ENCODE measurements at places on chromosomes 3 and 15.

- DNase-seq = no peak
These were observed 20.5 kb upstream of the ACTC1 start for GRCh38 chr15:34815836-34816235.

DNA sequence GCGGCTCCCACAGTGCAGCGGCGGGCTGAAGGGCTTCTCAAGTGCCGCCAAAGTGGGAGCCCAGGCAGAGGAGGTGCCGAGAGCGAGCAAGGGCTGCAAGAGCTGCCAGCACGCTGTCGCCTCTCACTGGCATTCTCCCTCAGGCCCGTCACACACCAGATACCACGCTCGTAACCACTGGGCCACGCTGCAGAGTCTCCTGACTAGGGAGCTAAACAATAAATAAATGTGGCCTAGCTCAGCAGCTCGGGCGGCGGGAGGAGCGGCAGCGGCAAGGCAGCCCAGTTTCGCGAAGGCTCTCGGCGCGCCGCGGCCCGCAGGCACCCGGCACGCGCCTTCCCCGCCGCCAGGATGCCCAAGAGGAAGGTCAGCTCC is 55.9 kb upstream of the FAM174B start:
- no peak for DNase-seq

GRCh38 chr3:159664006-159664405 is 324.6 kb upstream of the IL12A start:
- no peak for DNase-seq

- DNase-seq = no peak
These were observed 47.6 kb upstream of the ANP32A start for GRCh38 chr15:68868296-68868695.

DNA sequence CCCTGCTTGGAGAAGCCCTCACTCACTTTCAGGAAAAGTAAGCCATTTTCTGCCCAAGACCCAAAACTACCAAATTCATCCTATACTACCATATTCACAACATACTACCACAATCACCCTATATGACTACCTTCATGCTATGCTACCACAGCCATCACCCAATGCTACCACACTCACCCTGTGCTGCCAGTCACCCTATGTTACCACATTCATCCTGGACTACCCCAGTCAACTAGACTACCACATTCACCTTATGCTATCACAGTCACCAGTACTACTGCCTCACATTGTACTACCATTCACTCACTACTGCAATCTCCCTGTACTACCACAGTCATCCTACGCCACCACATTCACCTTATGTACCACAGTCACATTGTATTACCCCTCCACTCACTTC is 58.4 kb upstream of the CDV3 start:
- no peak for DNase-seq

- DNase-seq = no peak
These were observed 930.1 kb upstream of the NR2F2 start for GRCh38 chr15:95400428-95400827.

- DNase-seq = no peak
These were observed 66.1 kb downstream of the KLF15 start for GRCh38 chr3:126291061-126291460.

- peak; percentile 91 for DNase-seq
These were observed 112.6 kb upstream of the MB21D2 start for GRCh38 chr3:193030276-193030675.

GRCh38 chr3:11619461-11619860 is 24.3 kb downstream of the VGLL4 start:
- DNase-seq = no peak

- DNase-seq = no peak
These were observed 405.9 kb upstream of the ZNF385D start for GRCh38 chr3:22156868-22157267.

- no peak for DNase-seq
These were observed 46.3 kb upstream of the RBP1 start for GRCh38 chr3:139585820-139586219.

DNA sequence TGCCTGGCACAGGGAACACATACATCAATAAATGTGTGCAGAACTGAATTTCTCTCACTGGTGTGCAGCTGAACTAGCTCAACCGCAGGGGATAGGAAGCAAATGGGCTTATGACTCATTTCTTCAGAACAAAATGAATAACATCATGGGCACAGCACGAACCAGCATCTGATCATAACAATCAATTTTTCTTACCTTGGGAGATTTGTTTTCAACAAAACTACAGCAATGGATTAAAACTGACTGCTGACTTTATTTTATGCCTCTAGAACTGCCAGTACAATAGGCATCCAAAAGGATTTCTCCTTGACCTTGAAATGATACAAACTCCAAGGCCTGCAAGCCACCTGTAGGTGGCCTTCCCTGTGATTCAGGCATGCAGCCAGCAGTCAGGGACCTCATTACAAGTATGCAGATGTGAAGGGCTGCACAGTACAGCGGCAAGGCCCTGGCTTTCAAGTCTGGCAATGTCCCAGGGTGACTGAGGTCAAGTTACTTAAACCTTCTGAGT is 26.1 kb downstream of the TAMM41 start:
- DNase-seq = no peak

- no peak for DNase-seq
These were observed 459.3 kb upstream of the AGTR1 start for GRCh38 chr3:148238421-148238821.

- DNase-seq = no peak
These were observed at the start of gene CDV3 for GRCh38 chr3:133573629-133574194. TSS of gene CDV3 (plus strand) at chr3:133573686. CDS start at chr3:133574045, 359 bp downstream.

DNA sequence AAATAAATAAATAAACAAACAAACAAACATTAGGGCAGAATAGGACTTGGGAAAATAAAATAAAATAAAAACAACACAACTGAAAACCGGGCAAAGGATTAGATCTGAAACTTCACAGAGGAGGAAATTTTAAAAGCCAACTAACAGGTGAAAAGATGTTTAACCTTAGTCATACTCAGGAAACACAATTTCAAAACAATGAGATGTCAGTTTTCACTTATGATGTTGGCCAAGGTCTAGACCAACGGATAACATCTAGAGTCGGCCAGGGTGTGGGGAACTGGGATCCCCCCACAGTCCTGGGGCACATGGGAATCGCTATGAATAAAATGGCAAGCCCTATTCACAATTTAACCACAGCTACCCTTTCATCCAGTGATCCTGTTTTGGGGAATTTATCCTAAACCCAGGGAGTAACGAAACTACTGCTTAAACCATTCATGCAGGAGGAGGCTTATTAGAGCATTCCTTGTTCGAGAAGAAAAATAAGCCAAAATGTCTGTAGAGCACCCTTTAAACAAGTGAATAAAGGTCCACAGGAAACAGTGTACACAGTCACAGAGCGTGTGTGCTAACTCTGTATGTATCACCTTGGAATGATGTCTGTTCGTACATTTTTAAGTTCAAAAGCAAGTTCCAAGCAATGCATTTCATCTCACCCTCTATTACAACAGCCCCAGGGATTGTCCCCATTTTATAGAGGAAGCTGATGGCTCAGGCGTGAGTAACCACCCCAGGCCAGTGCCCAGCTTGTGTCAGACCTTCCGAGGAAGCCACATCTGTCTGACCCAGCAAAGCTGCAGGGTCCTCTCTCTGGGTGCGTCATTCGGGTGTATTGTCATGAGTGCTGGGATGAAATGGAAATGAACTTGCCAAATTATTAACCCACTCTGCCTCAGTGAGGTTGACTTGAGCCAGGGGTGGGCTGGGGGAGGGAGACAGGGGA is 6.3 kb upstream of the ANPEP start:
- DNase-seq = no peak

DNA sequence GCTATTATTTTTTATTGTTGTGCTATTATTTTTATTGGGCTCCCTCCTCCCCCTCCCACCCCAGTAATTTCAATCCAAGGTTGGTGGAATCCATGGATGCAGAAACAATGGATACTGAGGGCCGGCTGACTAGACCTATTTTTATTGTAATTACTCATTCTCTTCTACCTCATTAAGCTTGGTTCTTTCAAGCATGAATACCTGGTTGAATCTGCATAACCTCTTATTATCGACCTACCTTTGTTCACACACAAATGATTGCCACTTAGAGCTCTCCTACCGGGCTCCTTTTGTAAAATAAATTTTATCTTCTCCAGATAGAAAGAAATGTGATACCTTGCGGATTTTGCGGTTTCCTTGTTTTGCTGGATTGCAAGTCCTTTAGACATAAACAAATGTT is 31.6 kb downstream of the BTD start:
- peak; percentile 71 for DNase-seq

GRCh38 chr15:87193481-87193880 is 1063.1 kb downstream of the NTRK3 start:
- no peak for DNase-seq

- DNase-seq = no peak
These were observed 7.3 kb upstream of the HRH1 start for GRCh38 chr3:11146773-11147660.

DNA sequence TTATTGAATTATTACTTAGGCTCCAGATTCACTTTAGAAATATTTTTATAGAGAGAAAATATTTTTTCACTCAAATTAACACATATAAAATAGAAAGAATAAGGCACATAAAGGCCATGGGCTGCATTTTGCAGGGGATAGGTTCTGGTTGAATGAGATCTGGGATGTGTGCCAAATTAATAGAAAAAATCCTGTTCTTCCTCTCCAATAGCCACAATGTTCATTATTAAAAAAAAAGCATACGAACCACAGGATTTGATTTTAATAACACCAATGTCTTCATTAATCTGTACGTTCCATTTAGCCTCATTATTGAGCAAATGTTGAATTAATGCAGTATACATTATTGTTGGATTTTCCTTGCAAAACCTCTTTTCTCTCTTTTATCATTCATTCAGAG is 622.8 kb upstream of the AGTR1 start:
- peak; percentile 14 for DNase-seq

DNA sequence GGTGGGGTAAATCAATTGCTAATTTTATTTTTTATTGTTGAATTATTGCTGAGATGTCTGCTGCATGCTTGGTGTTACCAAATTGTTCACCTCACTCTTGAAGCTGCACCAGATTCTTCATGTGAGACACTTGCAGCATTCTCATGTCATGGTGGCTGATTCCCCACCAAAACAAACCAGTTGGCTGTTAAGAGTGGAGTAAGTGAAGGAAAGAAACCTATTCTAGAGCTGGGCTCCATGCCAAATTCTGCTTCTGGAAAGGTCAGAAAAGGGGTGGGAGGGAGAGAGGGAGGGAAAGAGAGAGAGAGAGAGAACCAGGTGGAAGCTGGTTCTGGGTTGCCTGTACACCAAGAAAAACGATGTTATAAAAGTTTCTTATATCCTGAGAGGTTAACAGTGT is 317.5 kb upstream of the THRB start:
- no peak for DNase-seq

DNA sequence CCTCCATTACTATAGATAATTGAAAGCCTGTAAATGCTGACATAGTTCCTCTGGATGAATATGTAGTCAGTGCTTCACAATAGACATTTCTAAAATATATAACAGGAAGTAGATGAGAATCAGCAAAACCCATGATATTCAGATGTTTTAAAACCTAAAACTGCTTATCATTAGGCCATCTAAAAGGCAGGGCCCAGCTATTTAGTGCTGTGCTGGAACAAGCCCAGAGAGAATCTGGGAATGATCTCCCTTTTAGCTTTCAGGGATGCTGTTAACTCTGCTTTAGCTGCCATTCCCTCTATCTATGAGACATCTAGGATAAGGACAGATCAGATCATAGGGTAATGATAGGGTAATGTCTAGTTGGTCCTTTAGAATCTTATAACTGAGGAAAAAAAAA is 106.8 kb downstream of the SLMAP start:
- DNase-seq = no peak

DNA sequence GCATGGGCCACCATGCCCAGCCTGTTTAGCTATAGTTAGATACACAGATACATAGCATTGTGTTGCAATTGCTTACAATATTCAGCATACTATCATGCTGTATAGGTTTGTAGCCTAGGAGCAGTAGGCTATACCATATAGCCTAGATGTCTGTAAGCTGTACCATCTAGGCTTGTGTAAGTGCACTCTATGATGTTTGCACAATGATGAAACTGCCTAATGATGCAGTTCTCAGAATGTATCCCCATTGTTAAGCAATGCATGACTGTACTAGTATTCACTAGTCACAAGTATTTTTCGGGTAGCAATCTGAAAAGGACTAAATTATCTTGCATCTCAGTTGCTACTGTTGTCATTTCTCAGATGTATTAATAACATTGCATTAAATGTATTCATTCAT is 16.0 kb downstream of the PIGB start:
- no peak for DNase-seq

DNA sequence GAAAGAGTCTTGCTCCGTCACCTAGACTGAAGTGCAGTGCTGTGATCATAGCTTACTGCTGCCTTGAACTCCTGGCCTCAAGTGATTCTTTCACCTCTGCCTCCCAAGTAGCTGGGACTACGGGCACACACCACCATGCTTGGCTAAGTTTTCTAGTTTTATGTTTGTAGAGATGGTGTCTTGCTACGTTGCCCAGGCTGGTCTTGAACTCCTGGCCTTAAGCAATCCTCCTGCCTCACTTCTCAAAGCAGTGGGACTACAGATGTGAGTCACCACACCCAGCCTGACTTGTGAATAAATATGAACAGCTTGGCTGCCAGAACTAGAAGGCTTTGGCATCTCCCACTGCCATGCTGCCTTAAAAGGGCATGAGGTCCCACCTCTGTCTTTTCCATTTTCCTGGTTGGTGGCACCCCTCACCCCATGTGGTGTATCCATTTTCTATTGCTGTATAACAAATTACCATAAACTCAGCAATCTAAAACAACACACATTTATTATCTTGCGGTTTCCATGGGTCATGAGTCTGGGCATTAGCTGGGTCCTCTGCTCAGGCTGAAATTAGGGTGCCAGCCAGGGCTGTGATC is 44.3 kb downstream of the PTPRG start:
- no peak for DNase-seq

GRCh38 chr3:89113893-89114840 is 6.7 kb downstream of the EPHA3 start:
- DNase-seq = no peak

DNA sequence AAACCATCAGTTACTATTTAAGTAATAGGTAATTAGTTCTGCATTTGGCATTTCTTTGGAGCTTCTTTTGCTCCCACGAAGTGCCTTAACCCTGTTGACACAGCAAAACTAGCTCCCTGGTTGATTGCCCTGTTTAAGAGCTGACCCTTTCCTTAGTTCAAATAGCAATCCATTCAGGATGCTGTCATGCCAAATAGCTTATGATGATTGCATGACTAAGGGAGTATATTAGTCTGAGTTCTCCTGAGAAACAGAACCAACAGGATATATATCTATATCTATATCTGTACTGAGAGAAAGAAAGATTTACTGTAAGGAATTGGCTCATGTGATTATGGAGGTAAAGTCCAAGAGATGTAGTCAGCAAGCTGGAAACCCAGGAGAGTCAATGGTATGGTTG is 50.3 kb upstream of the SPRED1 start:
- DNase-seq = no peak

GRCh38 chr3:38731522-38731921 is 82.0 kb upstream of the SCN5A start:
- no peak for DNase-seq

GRCh38 chr15:44300572-44300971 is 12.1 kb downstream of the GOLM2 start:
- DNase-seq = no peak
